Endodermal cell (in vitro differentiated cells): ENCODE measurements at places on chromosomes 3 and 15. TPM values are rescaled to one million over a fixed set of nuclear protein-coding genes. Genes with fewer than 3 reads are reported as not detected.

GRCh38 chr3:12869035-12869621 is 27.8 kb upstream of the RPL32 start:
- H3K27ac ChIP-seq = no peak overlapping the region

DNA sequence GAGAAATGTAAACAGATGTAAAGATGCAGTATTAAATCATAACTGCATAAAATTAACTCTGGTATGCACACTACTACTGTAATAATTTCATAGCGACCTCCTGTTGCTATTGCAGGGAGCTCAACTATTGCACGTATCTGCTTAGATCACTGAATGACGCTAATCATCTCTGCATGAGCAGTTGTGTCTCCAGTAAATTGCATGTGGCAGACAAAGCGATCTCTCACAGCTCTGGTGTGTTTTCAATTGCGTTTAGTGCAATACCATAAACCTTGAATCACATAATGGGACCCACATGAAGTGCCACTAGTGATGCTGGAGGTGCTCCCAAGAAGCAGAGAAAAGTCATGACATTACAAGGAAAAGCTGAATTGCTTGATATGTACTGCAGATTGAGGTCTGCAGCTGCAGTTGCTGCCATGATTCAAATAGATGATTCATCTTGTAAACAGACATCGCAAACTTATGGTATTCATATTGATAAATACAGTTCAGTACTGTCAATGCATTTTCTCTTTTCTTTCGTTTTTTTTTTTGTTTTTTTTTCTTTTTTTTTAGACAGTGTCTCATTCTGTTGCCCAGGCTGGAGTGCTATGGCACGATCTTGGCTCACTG is 30.2 kb upstream of the LCTL start:
- H3K36me3 ChIP-seq = no peaks in the 10 kb centered on the region
- H3K4me1 ChIP-seq = peaks cover 17% of the 10 kb centered on the region
- no peak overlapping the region for H3K4me3 ChIP-seq
- no peak for DNase-seq
- H3K27ac ChIP-seq = no peak overlapping the region
- no peaks in the 10 kb centered on the region for H3K27me3 ChIP-seq

DNA sequence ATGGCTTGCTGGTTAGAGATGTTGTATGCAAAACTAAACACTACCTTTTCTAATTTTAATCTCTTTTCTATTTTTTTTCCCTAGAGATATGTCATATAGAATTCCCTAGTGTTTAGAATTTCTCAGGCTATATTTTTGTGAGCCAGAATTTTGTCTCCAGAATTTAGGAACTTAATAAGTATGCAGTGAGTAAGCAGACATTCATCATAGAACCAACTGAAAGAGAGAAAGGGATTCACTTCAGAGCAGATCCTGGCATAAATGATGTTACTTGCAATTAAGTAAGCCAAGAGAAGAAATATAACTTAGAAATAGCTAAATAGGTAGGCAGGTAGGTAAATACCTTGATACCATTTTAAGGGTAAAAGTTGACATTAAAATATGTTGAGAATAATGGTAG is 288.9 kb downstream of the ZNF385D start:
- H3K4me3 ChIP-seq = no peak overlapping the region
- no peak for DNase-seq
- H3K27ac ChIP-seq = no peak overlapping the region
- H3K36me3 ChIP-seq = no peaks in the 10 kb centered on the region

DNA sequence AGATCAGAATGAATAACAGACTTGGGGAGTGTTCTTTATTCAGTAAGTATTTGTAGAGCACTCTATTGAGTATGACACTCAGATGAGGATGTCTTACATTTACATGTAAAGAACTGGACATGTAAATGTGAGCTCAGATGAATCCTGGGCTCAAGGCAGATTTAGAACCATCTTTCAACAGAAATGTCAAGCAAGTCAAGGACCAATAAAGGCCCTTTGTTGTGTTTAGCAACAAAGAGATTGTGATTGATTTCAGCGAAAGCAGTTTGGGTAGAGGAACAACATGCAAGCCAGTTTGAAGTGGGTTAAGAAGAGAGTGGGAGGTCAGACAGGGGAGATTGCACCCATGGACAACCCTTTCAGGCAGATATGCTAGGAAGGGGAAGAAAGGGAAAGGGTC is 194.2 kb upstream of the DNAJC19 start:
- H3K4me1 ChIP-seq = no peaks in the 10 kb centered on the region
- H3K27me3 ChIP-seq = no peaks in the 10 kb centered on the region
- DNase-seq = no peak
- H3K36me3 ChIP-seq = no peaks in the 10 kb centered on the region
- H3K27ac ChIP-seq = no peak overlapping the region

DNA sequence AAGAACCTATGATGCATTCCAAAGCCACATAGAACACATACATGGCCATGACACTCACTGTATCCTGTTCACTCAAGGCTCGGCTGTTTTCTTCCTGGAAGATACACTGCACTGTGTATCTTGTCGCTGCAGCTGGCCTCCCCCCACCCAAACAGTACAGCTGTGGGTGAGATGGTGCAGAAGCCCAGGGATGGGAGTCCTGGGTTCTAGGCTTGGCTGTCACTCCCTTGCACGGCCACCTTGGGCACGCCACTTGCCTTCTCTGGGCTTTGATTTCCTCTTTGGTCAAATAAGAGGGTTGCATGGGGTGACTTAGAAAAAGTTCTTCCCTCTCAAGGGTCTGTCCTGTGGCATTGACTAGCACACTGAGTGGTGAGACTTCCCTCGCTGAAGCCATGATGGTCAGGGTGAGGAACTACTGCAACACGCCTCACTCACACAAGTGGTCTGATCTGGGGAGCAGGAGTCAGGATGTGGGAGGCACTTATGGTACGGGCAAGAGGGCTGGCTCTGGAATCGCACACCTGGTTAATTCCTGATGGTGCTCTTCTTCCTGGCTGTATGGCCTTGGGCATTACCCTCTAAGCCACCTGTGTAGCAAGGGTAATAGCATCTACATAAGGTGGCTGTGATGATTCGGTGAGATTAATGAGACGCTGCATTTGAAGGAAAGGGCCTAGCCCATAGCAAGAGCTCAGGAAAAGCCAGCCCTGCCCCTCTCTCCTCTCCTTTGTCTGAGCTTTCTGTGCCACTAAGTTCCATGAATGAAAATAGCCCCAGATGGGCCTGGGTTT is 44.0 kb downstream of the ANP32A start:
- H3K36me3 ChIP-seq = peaks cover 51% of the 10 kb centered on the region
- DNase-seq = no peak
- H3K4me1 ChIP-seq = no peaks in the 10 kb centered on the region
- H3K27me3 ChIP-seq = no peaks in the 10 kb centered on the region
- no peak overlapping the region for H3K4me3 ChIP-seq

DNA sequence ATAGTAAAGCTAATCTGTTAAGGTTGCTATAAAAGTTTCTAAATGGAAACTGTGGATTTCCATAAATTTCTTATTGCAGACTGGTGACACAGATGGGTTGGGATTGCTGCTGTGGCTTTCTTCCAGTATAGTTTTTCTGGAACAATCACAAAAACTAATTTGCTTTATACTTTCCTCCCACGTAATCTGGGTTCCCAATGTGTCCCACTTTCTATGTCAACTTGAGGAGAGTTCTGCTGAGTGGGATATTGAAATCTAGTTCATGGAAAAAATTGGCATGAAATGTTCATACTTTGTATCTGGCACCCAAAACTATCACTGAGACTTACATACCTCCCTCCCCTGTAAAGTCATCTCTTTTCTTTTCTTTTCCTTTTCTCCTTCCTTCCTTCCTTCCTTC is 126.8 kb downstream of the TGFBR2 start:
- H3K27ac ChIP-seq = no peak overlapping the region
- no peak overlapping the region for H3K4me3 ChIP-seq
- no peaks in the 10 kb centered on the region for H3K36me3 ChIP-seq
- no peaks in the 10 kb centered on the region for H3K27me3 ChIP-seq
- no peaks in the 10 kb centered on the region for H3K4me1 ChIP-seq

DNA sequence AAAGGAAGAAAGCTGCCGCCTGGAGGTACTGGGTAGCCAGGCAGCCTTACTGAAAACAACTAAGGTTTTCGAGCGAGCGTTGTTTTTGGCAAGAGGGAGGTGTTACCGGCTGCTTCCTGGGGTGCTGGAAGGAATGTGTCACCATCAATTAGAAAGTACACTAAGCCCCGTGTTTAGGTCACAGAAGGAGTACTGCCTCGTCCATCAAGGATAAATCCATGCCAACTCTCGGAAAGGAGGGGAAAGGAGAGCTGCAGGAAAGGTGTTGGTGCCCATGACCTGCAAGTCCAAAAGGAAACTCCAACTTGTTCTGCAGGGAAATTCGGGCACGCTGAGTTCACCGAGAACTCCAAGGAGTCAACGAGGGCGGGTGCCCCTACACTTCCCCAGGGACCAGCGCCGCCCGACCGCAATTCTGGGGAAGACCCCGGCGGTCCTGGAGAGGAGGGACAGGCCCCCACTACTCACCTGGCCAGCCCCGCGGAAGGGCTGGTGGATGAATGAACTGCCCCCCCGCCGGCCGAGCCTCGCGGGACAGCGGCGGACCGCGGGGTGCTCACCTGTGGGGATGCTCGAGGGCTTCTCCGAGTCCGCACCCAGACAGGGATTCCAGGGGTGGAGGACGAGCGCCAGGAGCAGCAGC is 542 bp downstream of the PLOD2 start:
- DNase-seq = peak; percentile 93
- peak overlapping the region; percentile 66 for H3K27ac ChIP-seq
- peaks cover 3% of the 10 kb centered on the region for H3K36me3 ChIP-seq
- no peaks in the 10 kb centered on the region for H3K4me1 ChIP-seq
- peak overlapping the region; percentile 85 for H3K4me3 ChIP-seq

DNA sequence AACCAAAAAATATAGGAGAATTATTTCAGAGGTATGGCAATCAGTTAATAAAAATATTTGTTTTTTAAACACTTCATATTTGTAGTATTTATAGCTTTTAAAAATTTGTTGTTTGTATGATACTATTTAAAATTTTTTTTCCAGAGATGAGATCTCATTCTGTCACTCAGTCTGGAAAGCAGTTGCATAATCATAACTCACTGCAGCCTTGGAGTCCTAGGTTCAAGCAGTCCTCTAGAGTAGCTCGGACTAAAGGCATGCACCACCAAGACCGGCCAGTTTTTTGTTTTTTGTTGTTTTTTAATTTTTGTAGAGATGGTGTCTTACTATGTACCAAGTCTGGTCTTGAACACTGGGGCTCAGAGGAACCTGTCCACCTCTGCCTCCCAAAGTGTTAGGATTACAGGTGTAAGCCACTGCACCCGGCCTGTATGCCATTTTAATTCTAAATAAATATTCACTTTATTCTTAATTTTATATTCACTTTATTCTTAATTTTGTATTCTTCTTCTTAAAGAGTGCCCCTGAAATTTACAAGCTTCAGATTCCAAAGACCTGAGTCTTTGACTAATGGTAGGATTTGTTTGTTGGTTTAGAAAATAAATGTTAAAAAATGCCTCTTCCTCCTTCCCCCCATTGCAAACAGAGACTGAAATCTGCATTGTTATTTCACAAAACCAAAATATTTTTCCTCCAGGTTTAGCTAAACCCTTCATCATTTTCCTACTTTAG is 9.4 kb downstream of the TGFBR2 start:
- H3K4me1 ChIP-seq = no peaks in the 10 kb centered on the region
- no peak for DNase-seq
- no peak overlapping the region for H3K27ac ChIP-seq
- peaks cover 7% of the 10 kb centered on the region for H3K36me3 ChIP-seq

DNA sequence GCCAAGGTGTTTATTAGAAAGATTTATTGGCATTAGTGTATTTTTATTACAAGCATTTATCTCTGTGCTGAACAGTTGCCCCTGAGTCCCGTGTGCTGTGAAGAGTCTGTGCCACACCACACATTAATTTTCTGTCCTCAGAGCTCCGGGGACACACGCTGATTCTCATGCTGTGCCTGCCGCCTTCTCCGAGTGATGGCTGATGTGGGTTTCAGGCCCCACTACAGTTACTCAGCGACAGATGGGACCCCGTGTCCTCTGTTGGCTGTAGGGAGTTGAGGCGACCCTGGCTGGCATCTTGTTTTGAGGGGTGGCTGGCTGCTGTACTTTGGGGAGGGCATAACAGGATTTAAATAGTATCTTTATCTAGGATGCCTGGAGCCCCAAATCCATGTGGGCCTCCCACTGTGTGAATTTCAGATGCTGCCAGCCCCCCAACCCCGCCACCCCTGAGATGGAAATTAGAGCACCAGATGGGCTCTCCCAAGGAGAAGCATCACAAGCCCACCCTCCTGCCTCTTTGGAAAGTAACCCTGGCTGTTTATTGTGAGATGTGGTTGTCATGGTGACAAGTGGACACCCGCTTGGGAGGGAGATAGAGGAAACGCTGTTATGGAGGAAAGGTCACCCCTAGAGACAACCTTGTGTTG is 185.6 kb downstream of the APBA2 start:
- no peak for DNase-seq
- no peaks in the 10 kb centered on the region for H3K4me1 ChIP-seq
- H3K36me3 ChIP-seq = no peaks in the 10 kb centered on the region
- H3K27me3 ChIP-seq = no peaks in the 10 kb centered on the region
- no peak overlapping the region for H3K4me3 ChIP-seq
- peak overlapping the region; percentile 73 for H3K27ac ChIP-seq

DNA sequence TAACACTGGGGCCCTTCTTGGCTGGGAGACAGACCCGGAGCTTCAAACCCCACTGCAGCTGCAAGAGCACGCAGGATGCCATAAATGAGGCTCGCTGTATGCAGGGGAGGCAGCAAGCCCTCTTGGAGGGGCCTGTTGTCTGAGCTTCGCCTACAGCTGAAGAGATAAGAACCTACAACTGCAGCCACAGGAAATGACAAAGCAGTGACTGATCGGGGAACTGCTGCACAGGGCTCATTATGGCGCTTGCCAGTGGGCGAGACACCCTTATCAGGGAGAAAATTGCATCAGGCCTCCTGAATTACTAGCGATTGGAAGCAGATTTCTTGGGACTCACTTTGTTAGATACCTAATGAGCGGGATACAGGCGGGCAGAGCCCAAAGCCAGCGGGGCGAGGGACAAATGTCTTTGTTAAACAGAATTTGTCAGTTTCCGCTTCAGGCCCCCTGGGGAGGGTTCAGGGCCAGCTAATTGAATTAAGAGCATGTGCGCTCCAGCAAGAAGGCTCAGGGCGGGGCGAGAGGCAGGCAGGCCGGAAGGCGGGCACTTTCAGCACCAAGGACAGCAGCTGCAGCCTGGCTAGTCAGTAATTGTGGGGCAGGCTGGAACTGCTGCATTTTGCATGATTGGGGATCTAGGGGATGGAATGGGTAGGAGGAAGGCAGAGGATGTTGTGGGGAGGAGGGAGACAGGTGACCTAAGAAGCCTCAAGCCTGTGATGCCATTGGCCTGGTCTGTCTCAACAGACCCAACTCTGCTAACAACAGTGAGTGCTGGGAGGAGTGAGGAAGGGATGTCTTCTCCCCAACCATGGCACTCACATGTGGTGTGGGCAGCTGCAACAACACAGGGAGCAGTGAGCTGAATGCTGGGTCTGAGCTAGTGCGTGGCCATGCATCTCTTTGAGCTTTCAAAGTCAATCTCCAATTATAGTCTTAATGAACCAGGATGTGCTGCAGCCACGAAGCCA is 55.3 kb downstream of the CCDC33 start:
- peak overlapping the region; percentile 82 for H3K27ac ChIP-seq
- peaks cover 7% of the 10 kb centered on the region for H3K4me1 ChIP-seq
- peak overlapping the region; percentile 72 for H3K4me3 ChIP-seq
- no peaks in the 10 kb centered on the region for H3K36me3 ChIP-seq
- H3K27me3 ChIP-seq = no peaks in the 10 kb centered on the region
- DNase-seq = peak; percentile 99

Gene LEKR1
- total RNA-seq = 0.50 and 1.0 TPM in 2 replicates

Gene INKA1
- total RNA-seq = not detected in 3 replicates

Gene ISL2
- total RNA-seq = 0.35 to 0.66 TPM in 2 of 3 replicates, not detected in the other

Gene MYLK
- 2.2 to 8.2 TPM (median 4.7 TPM) in 3 replicates for total RNA-seq

Gene TJP1
- 84.0 to 131 TPM (median 131 TPM) in 3 replicates for total RNA-seq
